H1 (cell line): ENCODE measurements at places on chromosomes 2 and 18. TPM values are rescaled to one million over a fixed set of nuclear protein-coding genes. Genes with fewer than 3 reads are reported as not detected.

GRCh38 chr18:4084382-4084900 lies 370.7 kb downstream of the DLGAP1 start:
- DNase-seq = no peak

The FBXO48 gene
- polyA plus RNA-seq = 1.1 and 1.5 TPM in 2 replicates

The ZNF396 gene
- polyA plus RNA-seq = 0.25 and 0.44 TPM in 2 replicates

The IL36B gene
- polyA plus RNA-seq = not detected in 2 replicates

DNA sequence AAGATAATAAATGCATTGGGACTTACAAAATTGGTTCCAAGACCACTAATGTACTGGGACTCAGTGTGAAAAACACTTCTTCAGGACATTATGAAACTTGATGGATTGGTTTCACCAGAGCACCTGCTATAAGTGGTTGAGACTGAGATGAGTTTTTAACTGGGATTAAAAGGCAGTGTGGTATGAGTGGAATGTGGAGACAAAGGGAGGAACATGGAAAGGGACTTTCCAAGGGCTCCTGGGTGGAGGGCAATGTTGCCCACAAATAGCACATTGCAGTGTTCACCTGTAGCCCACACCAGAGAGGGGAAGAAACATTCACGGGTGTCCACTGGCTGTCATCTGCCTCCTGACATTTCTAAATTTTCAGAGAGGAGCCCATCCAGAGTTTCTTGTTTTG lies 253.3 kb upstream of the TANK start:
- no peak for DNase-seq

The DSG4 gene
- polyA plus RNA-seq = not detected in 2 replicates

- DNase-seq = no peak
Observed at GRCh38 chr2:85865539-85866164, 23.1 kb downstream of the ST3GAL5 start.

DNA sequence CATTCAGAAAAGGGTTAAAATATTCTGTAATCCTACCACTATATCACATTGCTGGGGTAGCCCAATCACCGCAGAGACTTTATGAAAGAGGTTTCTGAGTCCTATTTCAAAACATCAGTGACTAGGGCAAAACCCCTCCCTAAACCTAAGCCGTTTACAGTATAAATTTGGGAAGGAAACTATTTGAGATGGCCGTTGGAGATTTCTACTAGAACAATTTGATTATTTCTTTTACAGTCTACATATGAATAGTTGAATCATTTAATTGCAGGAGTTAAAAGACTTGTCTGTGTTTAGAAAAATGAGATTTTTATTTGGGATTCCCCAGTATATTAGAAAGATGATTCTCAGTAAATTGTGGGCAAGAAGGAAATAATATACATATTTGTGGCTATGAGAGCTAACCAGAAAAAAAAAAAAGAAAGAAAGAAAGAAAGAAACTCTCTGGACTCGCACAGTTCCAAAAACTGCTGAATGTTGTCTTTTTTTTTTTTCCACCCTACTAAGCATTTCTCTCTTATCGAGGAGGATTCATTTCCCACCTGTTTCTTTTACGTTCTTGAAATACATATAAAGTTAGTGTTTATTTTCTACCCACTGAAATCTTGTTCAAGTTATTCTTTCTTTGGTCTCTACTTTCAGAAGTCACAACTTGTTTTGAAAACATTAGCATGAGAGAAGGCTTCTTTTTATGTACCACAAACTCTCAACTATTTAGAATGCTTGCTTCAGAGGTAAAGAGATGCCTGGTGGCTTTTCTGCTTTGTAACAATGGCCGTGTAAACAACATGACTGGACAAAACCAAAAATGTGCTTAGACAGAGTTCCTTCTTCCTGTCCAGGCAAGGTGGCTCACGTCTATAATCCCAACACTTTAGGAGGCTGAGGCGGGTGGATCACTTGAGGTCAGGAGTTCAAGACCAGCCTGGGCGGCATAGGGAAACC lies 65.9 kb downstream of the BCL2 start:
- no peak for DNase-seq

The DNAJC5G gene
- polyA plus RNA-seq = 0.75 and 0.83 TPM in 2 replicates

The TWIST2 gene
- 4.3 and 5.4 TPM in 2 replicates for polyA plus RNA-seq
